ENCODE measurements at places on chromosomes 3 and 15.

- DNase-seq: no peak
Observed at GRCh38 chr3:82208002-82208710, 446.7 kb upstream of the GBE1 start.

DNA sequence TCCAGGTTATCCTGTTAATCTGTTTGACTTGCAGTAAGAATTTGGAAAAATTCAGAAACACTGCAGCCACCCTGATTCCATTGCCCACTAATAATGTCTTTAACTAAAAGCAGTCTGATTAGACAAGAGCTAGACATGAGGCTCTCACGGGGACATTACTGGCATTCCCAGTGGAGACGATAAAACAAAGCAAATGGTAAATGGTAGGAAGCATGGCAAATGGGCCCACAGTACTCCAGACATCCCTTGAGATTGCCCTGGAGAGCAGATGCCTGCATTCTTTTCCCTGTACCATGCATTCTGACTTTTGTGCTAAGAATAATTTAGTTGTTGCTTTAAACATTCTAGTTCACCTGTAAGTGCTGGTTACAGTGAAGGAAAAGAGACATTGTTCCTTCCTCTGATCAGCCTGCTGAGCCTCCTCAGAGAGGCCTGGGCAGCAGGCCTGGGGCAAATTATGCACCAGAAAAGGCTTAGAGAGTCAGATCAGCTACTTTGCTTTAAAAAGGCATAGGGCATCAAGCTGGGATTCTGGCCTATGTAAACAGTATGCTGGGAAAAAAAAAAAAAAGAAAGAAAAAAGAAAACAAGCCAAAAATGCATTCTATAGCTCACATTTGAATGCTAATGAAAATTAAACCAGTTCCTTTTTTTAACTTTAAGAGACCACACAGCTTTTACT lies 204.6 kb downstream of the GABRG3 start:
- no peak for DNase-seq

- no peak for DNase-seq
Observed at GRCh38 chr15:73323374-73323955, 45.3 kb downstream of the HCN4 start.

GRCh38 chr3:132205609-132206008 lies 111.6 kb upstream of the ACP3 start:
- no peak for DNase-seq

- no peak for DNase-seq
Observed at GRCh38 chr3:71011565-71012287, 571.8 kb downstream of the FOXP1 start.

- DNase-seq: no peak
Observed at GRCh38 chr3:69542089-69542804, 156.4 kb upstream of the FRMD4B start.

DNA sequence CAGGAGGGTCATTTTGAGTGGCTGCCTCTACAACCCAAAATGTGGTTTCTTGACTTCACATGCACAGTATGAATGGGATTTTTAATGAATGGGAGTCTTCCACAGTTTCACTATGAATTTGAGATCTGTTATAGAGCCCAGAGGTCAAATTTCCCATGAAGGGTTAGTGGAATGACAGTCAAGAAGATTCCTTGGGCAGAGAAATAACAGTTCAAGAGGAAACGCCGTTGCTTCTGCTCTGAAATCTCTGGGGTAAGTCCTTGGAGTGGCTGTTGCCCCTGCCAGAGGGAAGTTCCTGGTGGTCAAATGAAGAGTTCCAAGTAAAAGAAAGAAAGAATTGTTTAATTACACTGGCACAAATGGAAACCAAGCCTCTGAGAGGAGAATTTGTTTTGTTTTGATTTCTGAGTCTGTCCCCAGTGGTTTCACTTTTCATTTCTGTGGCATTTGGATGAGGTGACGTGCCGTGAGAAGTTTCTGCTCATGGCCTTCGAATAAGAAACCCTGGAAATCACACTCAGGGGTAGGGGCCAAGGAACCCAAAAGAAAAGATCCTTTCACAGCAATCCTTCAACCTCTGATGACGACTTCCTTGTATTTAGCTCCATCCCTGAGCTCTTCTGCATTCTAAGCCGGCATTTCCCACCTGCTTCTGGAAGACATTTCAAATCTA lies 77.5 kb upstream of the IL12A start:
- DNase-seq: no peak

DNA sequence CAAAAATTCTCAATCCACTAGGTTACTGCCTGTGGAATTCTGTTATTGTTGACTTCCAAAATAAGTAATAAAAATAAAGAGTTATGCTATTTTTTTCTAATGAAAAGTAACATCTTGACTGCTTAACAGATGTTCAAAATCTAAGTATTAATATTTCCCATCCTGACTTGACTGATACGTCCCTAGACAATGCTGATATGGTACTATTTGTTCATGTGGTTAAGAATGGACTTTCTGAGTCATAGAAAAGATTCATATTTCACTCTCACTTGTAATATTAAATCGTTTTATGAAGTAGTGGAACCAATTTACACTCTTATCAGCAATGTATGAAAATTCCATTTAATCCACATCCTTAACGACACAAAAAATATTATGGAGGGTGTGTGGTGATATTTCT lies 104.8 kb upstream of the PLSCR5 start:
- no peak for DNase-seq

DNA sequence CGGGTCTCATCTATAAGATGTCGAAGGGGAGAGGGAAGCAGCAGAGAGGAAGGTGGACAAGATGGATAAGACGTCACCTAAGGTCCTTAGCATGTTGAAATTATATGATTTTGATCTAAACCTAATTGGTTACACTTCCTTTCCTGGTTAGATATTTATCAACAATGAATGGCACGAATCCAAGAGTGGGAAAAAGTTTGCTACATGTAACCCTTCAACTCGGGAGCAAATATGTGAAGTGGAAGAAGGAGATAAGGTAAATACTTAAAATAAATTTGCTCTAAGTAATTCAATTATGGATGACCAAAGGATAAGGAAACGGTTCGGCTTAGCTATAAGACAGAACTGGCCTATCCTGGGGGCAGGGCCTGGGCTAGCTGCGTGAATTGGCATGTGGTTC lies 5.5 kb downstream of the ALDH1A3 start:
- no peak for DNase-seq

Measured in activated CD4-positive, alpha-beta T cell treated with anti-CD3 and anti-CD28 coated beads for 4 hours (primary cell).